Iris pigment epithelial cell (primary cell): ENCODE measurements at places on chromosomes 7 and 10.

DNA sequence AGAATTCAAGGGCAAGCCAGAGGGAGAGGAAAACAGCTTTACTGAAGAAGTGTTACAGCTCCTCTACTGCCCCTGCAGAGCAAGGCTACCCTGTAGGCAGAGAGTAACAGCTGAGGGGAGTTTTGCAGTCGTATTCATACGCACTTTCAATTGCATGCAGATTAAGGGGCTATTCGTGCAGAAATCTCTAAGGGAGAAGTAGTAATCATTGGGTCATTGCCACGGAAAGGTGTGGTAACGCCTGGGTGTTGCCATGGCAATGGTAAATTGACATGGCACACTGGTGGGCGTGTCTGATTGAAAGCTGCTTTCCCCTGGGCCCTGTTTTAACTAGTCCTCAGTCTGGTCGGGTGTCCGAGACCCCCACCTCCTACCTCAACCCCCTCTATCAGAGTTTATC, 227.2 kb downstream of the NSUN6 start:
- no peak for DNase-seq

DNA sequence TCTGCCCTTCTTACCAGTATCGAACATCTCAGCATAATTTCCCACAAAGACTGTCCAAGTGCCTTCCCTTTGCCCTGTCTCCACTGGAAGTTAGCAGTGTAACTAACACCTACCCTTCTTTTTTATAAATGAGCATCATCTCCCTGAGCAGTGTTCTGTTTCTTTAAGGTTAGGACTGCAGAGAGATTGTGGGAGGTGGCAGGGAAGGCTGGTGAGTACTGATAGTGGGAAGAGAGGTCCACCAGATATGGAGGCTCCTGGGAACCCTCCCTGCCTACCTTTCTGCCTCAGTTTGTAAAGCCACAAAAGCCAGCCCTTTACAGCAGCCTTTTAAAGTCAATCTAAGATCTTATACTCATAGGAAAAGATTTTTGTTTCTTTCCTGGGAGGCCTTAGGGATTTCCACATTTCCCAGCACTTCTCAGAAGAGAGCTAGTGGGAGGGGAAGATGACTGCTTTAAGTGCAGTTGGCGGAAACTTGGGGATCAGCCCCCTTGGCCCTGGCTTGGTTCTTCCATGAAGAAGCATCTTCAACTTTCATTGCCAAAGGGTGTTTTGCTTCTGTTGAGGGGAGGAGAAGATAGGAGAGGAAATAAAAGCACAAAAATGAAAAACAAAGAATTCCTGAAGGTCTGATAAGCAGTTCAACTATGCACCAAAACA, 36.6 kb upstream of the CALD1 start:
- DNase-seq = peak; percentile 46

DNA sequence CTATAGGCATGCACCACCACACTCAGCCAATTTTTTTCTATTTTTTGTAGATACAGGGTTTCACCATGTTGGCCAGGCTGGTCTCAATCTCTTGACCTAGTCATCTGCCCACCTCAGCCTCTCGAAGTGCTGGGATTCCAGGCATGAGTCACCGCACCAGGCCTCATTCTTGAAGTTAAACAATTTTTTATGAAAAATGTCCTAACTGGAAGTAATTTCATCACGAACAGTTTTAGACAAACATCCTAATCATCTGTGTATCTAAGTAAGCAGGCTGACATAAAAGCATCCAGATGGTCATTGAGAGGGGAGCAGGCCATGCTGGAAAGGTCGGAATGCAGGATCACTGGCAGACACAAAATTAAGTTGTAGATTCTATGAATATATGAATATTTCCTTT, 269.1 kb downstream of the ZMYND11 start:
- peak; percentile 95 for DNase-seq

- no peak for DNase-seq
Measured at GRCh38 chr7:132394283-132395198, 181.7 kb downstream of the PLXNA4 start.

DNA sequence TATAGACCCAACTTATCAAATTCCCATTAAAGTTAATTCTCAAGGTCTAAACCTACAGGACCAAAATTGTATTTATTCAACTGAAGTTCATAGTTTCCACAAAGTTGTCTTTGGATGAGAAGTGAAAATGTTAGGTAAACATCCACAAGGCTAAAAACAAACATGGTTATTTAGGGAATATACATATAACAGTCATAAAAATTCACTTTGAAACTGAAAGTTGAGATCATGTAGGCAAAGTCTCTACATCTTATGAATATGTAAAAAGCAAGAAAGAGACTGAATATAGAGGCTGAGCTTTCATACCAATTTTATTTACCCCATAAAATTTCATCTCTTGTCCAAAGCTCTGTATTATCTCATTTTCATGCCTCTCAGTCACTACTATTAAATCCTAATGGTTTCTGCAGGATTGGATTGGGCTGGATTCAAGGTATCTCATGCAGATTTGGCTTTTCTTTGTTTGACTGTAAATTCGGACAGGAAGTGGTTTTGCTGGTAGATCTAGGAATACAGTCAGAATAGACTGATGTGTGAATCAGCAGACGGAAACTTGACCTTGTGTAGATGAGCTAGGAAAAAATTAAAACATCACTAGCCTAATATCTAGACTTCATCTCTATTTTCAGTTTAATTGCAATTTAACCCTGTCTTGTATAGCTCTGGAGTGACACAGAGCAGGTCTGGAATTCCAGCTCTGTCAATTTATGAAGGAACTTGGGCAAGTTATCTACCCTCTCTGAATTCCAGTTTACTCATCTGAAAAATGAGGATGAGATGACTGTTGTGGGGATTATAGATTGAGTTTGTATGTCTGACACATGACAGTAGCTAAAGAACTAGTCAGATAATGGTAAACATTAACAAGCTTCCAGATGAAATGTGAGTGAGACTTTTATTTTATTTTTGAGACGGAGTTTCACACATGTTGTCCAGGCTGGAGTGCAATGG, 27.3 kb upstream of the SKAP2 start:
- no peak for DNase-seq

- no peak for DNase-seq
Measured at GRCh38 chr10:131810805-131811629, 89.8 kb upstream of the PPP2R2D start.

DNA sequence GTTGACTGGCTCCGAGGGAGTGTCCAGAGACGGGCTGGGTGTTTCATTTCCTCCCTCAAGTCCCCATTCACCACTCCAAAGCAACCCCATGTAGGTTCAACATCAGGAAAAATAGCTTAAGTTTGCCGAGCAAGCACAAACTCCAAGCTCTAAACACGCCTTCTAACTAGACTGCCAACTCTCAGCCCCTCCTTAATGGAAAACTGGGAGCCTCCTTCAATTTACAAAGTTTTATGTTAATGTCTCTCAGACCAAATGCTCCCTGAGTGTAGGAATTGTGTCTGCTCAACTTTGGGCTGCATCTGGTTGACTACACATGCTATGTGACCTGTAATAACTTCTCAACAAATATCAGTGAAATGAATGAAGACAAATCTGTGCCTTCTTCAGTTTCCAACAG, 87.5 kb downstream of the FAM204A start:
- DNase-seq = no peak

DNA sequence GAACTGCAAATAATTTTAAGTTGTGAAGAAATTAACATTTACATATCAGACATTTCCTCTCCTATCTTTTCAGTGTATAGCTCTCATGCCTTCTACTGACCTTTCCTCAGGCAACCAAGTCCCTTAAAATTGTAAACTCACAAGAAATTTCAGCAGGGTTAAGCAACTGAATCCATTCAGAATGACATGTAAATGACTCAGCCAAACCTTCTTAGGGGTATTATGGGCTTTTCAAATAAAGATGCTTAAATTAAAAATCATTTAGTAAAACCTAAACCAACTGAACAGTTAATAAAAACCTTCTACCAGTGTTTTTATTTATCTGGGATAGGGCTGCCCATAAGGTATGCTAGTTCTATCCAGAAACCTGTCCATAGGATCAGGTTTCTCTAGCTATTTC, 20.7 kb downstream of the WAPL start:
- peak; percentile 70 for DNase-seq

GRCh38 chr10:3672220-3672619, 112.8 kb downstream of the KLF6 start:
- no peak for DNase-seq

GRCh38 chr10:121599947-121600346, 1.7 kb upstream of the FGFR2 start:
- DNase-seq = no peak

GRCh38 chr10:31343551-31343950, 24.5 kb downstream of the ZEB1 start:
- DNase-seq = no peak

- DNase-seq = no peak
Measured at GRCh38 chr10:31075881-31076609, 44.4 kb upstream of the ZNF438 start.

DNA sequence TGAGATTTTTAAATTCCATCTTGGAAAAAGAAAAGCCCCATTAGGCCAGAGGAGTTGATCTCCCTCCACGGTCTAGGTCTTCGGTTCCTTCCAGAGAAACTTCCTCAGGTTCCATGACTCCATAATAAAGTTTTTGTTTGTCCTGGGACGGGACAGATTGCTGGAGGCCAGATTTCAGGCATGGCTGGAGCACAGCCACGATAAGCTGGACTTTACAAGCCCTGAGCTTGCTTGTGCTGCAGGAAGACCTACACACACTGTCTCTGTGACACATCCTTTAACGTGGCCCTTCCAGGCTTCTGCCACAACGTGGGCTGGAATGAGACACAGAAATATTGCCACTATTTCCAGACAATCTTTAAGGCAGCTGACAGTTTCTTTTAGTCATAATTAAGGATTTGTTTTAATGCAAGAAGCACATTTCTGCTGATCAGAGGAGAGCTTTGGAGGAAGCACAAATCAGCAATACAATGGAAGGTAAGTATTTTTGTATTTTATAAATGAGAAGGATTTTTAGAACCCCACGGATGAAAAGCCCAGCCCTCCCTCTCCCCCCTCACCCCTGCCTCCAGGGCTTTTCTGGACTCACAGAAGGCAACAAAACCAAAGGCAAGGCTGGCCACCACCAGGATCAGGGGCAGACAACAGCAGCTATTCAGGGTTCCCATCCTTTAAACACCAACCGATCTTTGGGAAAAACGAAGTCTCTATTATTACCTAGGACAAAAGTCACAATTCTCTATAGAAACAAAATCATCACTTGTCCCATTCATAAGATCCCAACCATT, 6.5 kb downstream of the CTBP2 start:
- DNase-seq = peak; percentile 40

GRCh38 chr10:117431160-117431559, 55.9 kb upstream of the PDZD8 start:
- DNase-seq = peak; percentile 32

DNA sequence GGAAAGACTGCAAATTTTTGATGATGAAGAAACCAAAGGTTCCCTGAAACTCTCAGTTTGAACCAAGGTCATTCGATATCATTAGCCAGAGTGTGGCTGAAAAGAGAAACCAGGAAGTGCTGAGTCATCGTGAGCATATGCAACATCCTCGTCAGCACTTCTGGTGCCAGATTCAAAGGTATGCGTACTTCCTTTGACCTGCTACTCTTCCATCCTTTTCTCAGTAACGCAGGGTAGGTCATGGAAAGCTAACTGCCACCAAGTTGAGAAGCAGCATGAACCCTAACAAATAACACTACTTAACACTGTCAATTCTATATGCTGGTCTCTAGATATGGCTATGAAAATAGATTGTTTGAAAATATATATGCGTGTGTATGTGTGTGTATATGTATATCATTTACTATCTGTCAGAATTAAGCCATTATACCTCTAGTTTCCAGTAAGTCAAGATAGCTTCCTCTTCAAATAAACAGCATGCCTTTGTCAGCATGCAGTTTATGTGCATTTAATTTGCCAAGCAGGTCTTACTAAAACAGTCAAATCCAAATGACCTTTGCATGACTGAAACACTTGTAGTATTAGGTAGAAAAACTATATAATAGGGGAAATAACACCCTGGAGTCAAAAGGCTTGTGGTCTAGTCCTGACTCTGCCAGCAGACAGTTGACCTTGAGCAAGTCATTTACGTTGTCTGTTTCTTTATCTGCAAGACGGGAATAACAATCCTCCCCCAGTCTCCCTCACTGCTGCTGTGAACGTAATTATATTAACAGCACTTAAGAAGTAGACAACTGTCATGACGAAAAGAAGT, 26.4 kb downstream of the CDK6 start:
- peak; percentile 98 for DNase-seq
